Stimulated activated CD4-positive, alpha-beta T cell treated with anti-CD3 and anti-CD28 coated beads, Interleukin-4, amount 100 ng/mL, for 24 hours (primary cell): ENCODE measurements at places on chromosomes 3 and 15.

GRCh38 chr3:130688697-130689470, 57.7 kb downstream of the PIK3R4 start:
- DNase-seq, result no peak

- DNase-seq, result no peak
Measured at GRCh38 chr3:4994144-4994730, 15.0 kb downstream of the BHLHE40 start.

GRCh38 chr15:25771338-25771706, 91.8 kb downstream of the ATP10A start:
- DNase-seq, result no peak

- DNase-seq, result no peak
Measured at GRCh38 chr3:169946336-169946735, 20.3 kb upstream of the SEC62 start.

DNA sequence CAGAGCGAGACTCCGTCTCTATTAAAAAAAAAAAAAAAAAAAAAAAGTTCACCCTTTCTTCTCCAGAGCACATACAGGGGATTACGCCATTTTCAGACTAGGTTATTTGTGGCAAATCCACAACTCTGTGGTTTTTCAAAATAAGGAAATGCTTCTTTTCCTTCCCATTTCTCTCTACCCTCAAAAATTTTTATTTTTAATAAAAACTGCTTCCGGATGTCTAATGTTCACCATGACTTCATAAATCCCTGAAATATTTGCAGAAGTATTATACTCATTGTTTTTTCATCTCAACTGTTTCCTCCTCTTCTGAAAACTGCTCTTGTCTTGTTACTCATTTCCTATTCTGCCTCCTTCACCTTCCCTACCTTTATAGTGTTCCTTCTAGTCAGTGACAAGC, 45.0 kb upstream of the SLC12A8 start:
- DNase-seq, result no peak

- DNase-seq, result no peak
Measured at GRCh38 chr15:25536801-25537611, 98.2 kb upstream of the UBE3A start.

DNA sequence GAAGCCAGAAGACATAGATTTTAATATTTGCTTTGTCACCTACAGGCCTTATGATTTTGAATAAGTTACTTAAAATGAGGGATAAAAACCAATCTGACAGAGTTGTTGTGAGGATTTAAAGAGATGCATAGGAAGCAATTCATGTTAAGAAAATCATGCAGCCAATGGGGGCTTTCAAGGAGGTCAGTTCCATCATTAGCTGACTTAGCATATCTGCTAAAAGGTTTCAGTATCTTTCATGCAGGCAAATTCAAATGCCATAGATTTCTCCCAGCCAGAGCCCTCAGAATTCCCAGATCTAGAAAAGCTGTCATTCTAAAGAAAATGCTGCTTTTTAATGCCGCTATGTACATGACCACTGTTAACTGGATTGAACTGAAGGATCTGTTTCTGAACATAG, 176.1 kb downstream of the GOLIM4 start:
- DNase-seq, result no peak

GRCh38 chr15:31372635-31373091, 46.0 kb downstream of the KLF13 start:
- DNase-seq, result no peak

DNA sequence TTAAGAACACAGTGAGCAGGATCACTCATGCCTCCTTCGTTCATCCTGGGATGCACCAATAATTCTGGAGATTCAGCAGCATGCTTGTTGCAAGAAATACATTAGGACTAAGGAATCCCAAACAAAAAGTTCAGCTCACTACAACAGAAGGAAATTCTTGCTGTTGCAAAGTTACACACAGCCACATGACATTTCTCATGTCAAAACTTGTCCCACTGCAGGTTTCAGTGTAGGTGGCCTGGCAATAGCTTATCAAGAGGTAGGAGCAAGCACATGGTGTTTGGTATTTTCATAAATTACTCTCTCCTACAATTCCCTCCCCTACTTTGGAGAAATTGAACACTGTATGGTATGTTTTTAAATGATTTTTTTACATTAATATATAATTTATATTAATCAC, 399.6 kb upstream of the EPHA3 start:
- no peak for DNase-seq

DNA sequence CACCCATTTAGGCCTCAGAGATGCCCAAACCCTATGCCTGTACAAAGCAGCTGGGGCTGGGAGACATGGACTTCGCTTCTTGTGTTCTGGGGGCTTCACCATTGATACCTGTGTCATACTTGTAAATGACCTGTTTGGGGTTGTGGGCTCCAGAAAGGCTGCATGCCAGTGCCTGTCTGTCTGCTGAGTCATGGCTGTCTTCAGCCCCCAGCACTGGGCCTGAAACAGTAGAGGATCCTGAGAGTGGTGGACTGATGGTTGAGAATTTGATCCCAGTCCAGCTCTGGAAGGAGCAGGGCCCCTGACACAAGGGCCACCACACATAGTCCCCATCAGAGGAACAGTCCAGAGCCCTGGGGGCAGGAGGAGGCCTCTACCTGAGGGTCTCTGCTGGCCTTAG, 24.6 kb upstream of the APEH start:
- no peak for DNase-seq

- DNase-seq, result no peak
Measured at GRCh38 chr3:63927422-63928280, 15.5 kb upstream of the SCAANT1 start.

- DNase-seq, result no peak
Measured at GRCh38 chr3:136778865-136779264, 26.7 kb upstream of the STAG1 start.

DNA sequence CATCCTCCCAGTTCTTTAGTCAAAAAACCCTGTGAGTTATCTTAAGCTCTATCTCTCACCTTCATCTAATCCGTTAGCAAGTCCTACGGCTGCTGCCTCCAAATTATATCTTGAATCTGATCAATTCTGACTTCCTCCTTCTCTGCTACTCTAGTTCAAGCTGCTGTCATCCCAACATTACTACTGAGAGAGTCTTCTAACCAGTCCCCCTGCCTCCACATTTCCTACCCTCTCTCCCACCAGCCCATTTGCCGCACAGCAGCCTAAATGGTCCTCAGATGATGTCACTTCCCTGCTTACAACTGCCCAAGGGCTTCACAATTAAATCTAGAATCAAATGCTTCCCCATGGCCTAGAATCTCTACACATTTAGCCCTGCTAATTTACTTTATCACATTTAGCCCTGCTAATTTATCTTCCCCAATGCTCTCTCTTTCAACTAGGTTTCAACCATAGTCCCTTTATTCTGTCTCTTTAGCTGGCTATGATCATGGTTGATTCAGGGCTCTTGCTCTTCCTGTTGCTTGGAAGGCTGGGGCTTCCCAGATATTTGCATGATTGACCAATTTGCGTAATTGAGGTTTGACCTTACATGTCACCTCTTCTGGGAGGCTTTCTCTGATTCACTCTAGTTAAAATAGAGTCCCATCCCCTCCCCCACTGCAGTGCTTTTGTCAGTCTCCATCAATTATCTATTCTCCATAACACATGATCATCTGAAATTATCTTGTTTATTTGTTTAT, 11.0 kb upstream of the ARL14 start:
- no peak for DNase-seq

GRCh38 chr3:31116651-31117050, 222.2 kb upstream of the GADL1 start:
- DNase-seq, result no peak

DNA sequence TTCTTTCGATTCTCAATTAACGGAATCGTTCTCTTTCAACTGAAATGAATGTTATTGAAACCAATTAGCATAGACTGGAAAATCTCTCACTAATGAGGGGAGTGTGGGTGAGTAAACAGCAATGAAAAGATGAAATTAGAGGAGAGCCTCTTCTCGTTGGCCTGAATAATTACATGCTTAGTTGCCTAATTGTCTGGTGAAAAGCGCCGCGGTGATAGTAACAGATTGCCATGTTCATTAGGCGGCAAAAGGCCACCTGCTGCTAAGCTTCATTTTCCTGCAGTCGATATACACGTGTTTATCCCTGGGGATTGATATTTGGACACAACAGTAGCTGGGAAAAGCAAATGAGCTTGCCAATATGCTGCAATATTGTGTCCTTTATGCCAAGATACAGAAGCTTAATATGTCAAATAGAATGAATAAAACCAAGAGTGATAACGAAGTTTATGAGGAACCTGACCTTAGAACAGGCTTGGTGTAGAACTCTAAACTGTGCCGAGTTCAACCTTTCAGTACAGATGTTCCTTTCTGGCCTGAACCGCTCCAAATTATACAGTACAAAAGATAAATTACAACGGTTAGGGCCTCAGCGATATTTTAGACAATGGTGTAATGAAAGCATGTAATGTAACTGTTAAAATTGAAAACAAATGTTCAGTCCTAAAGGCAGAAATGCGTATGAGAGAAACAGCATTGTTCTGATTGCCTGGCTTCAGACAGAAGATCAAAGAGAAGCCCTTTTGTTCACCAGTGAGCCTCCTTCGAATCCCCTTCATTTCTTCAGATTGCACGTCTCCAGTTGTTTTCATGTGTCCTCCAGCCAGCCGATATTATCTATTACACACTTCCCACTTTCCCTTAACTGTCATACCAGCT, 185.2 kb downstream of the SHOX2 start:
- DNase-seq, result no peak

DNA sequence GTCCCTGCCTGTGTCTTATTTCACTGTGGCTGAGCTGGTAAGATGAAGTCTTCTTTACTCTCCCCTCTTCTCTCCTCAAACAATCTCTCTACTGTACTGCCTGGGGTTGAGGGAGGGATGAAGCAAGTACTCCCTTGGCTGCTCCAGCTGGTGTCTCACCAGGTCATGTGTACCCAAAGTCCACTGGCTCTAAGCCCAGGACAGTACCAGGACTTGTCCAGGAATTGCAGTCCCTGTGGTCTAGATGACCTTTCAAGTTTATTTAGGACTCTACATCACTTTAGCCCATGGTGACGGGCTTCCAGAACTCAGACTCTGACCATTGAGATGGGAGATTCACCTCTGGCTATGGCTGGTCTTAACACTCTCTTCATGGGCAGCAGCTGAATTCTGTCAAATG, 17.5 kb upstream of the SLC27A2 start:
- no peak for DNase-seq

DNA sequence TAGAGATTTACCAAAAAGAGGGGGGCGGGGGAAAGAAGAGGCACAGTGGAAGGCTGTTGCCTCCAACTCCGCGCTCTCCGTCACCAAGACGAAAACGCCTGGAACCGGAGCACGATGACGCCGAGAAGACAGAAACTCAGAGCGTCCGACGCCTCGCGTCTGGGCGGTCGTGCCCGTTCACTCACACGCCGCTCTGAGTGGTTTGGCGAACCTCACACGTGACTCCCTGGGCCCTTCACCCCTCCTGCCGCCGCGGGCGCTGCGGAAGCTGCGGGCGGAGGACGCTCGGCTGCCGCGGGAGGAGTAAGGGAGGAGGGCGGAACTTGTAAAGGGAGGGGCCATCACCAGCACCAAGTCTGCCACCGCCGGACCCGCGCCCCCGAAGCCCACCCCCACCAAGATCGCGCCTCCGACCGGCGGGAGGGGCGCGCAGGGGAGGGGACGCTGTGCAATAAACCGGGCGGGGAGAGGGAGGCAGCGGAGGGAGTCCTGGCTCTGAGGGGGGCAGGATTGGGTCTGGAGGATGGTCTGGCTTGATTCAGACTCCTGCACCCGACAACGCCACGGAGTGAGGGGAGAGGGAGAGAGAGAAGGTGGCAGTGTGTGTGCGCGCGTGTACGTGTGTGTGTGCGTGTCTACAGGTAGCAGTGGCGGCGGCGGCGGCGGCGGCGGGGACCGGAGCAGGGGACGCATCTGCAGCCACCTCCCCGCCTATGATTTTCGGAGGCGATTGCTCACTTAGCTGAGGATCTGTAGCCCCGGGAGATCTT, 1.9 kb upstream of the NLGN1 start:
- DNase-seq, result no peak

- DNase-seq, result no peak
Measured at GRCh38 chr15:84816694-84817465, at the start of gene ALPK3. TSS of gene ALPK3 (plus strand) at chr15:84817356. CDS start at chr15:84817453, 97 bp downstream.

GRCh38 chr15:22980189-22981050, at the start of gene CYFIP1:
TSS of gene CYFIP1 (minus strand) at chr15:22980368. CDS start at chr15:22947285, 33,083 bp downstream.
- DNase-seq, result peak; percentile 9

DNA sequence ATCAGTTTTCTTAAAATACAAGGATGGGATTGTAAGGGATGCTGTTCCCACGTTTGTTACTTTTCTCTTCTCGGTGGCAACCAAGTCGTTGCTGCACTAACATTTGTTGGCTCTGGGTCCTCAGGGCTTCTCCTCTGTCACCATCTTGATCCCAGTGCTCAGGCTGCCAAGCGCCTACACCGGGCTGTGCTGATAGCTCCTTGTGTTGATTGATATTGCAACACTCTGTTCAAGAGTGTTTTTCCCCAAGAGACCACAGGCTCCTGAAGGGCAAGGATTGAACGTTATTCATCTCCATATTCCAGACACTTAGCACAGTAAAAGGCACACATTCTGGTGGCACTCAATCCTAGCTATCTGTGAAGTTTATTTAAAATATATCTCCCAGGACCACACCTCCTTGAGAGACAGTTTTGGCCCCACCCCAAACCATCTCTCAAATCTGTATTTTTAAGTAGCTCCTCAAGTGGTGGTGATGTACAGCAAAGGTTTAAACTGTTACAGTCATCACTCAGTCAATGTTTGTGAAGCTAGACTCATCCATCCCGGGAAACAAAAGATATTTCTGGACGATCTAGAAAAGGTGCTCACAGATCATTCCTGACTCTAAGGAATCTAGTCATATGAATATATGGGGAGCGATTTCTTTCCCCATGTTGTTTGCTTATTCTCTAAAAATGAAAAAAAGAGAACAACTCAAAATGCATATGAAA, 38.5 kb upstream of the FOXP1 start:
- DNase-seq, result no peak

DNA sequence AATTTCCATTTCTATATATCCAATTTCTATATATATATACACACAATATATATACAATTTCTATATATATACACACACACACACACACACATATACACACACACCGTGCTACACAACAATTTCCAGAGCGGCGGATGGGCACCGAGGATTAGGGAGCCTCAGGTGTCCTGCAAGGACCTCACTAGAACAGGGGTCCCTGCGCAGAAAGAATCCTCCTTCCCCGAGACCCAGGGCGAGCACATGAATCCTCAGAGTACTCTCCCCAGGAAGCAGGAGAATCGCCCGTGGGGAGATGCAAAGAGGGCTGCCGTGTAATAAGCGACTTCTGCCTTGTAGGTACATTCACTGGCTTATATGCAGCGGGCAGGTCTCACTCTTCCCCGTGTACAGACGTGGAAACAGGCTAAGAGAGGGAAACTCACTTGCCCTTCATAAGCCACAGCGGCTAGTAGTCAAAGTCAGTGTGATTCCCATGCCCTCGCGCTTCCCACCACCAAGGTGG, 467 bp downstream of the PIF1 start:
- peak; percentile 15 for DNase-seq
